Sigmoid colon (tissue), 7 donors: ENCODE measurements at places on chromosomes 2 and 18.
A peak's percentile ranks its signal among the peaks of the same experiment; 100 is the strongest.

DNA sequence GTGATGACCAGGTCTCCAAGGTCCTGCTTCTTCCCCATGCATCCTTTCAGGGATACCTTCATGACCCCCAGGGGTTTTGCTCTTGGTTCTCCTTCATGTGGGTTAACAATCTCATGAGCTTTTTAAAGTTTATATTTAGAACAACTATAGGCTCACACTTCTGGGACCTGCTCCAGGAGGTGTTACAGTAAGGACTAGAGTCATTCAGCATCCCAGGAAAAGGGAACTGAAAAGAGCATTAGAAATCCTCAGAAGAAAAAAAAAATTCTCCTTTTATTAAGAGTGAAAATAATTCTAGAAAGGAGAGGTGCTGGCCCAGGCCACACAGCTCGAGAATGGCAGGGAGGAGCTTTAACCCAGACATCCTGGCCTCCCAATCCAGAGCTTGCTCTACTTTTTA is 66.5 kb downstream of the SETBP1 start:
- H3K27ac ChIP-seq: peak overlapping the region; percentile 25
- no peaks in the 10 kb centered on the region for H3K36me3 ChIP-seq
- no peaks in the 10 kb centered on the region for H3K4me1 ChIP-seq
- DNase-seq: no peak
- no peak overlapping the region for H3K4me3 ChIP-seq

DNA sequence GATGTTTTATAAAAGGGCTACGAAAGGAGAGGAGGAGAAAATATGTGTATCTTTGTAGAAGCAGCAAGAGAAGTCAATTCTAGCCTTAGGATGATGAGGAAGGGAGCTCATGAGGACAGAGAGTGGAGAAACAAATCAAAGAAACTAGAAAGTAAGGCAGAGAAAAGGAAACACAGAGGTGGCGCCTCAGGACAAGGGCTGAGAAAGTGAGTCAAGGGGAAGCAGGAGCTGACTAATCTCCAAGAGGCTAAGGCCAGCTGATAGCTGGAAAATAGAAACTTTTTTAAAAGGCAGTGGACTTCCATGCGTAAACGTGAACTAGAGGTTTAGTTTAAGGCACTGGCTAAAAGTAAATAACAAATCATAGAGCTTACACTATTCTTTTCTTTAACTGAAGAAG is 173.3 kb downstream of the ANKRD44 start:
- no peak overlapping the region for H3K27ac ChIP-seq
- H3K27me3 ChIP-seq: no peaks in the 10 kb centered on the region
- no peaks in the 10 kb centered on the region for H3K4me1 ChIP-seq
- H3K4me3 ChIP-seq: no peak overlapping the region
- H3K36me3 ChIP-seq: no peaks in the 10 kb centered on the region
- DNase-seq: no peak

DNA sequence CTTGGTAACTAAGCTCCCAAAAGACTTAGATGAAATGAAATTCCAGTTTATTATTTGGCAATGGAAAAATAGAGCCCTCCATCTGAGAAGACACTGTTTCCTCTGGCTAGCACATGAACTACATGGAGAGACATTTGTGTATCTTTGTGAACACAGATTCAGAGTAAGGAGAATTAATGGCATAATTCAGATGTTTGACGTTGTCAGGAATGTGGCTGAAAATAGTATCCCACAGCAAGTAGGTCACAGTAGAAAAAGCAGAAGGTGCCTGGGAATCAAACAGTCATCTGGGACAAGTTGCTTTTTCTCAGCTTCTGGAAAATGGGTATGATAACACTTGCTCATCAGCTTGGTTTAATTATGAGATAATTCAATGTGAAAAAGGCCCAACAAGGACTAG is 288.6 kb downstream of the PTPRM start:
- no peak overlapping the region for H3K27ac ChIP-seq
- no peak for DNase-seq
- H3K4me1 ChIP-seq: peaks cover 22% of the 10 kb centered on the region
- H3K36me3 ChIP-seq: no peaks in the 10 kb centered on the region
- H3K27me3 ChIP-seq: no peaks in the 10 kb centered on the region

GRCh38 chr2:9200633-9201015 is 6.0 kb upstream of the ASAP2 start:
- no peak overlapping the region for H3K4me3 ChIP-seq
- peak overlapping the region; percentile 11 for H3K27ac ChIP-seq
- no peaks in the 10 kb centered on the region for H3K27me3 ChIP-seq

DNA sequence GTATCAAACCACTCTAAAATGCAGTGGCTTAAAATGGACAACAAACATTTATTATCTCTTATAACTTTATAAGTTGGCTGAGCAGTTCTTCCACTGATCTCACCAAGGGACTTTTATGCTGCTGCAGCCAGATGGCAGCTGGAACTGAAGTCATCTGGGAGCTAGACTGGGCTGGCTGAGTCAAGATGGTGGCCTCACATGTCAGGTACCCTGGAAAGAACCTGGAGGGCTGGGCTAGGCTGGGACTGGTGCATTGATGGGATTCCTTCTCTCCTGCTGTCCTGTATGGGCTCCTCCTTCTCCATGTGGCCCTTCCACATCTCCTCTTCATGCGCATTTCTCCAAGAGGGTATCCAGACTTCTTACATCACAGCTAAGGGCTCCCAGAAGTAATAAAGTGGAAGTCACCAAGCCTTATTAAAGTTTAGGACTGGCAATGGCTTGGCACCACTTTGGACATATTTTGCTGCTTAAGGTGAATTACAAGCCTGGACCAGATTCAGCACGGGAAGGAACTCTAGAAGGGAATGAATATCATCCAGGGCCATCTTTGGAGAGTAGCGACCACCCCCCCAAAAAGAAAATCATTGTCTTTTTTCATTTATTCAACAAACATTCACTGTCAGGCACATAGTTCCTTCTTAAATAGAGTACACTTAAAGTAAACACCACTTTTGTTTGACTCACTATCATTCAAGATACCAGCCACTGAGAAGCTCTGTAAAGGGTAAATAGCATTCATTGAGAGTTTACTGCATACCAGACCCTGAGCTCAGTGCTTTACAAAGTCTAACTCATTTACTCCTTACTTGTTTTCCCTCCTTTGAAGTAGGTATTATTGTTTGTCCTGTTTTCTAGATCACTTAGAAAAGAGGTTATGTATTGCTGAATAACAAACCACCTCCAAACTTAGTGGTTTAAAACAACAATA is 138.0 kb downstream of the ZFP36L2 start:
- H3K4me3 ChIP-seq: no peak overlapping the region
- DNase-seq: peak; percentile 66

DNA sequence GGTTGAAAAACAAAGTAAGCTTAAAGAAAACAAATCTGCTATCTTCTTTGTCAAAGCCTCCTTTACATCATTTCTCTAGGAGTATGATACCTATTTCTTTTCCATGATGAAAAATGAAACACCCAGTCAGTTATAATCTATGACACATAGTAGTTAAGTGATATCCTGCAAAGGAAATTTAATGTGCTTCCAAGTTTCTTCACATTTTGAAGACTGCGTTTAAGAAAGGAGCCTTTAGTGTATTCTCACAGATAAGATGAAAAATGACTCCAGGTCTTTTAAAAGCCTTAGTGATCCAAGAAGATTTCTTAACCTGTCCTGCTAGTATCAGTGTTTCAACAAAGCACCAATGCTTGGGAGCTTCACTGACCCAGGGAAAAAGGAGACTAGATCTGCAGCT is 356.7 kb downstream of the CCDC85A start:
- H3K27me3 ChIP-seq: no peaks in the 10 kb centered on the region
- no peaks in the 10 kb centered on the region for H3K4me1 ChIP-seq
- DNase-seq: no peak
- H3K36me3 ChIP-seq: no peaks in the 10 kb centered on the region

DNA sequence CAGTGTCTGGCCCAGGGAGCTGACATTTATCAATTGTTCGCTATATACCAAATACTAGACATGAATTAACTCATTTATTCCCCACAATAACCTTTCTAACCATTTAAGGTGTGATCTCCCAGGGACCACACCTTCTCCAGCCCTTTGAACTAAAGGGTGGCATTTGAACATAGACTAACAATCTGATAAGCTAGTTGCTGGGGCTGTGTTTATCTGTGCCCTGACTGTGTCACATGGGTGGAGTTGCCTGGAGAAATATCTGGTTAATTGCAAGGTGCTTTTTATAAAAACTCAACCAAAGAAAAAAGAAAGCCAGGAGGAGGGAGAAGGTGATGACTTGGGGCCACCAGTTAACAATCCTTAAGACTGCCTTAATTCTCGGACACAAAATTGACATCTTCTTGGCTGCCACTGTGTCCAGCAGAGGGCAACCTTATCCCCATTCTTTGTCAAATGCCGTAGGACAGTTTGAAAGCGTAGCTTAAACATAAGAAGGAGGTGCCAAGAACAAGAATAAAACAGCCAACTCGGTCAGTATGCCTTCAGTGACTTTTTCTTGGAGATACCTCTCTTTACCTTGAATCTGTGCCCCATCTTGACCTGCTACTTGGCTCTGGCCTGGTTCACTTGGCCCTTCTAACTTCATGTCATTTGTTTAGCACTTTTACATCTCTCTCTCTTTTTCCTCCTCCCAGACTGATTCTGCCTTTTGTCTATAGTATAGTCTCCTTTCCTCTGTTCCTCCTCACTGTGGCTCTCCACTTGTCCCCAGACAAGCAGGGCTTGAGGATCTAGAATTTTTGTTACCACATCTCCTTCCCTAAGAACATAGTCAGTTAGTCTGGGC is 183.4 kb downstream of the MYO3B start:
- no peak overlapping the region for H3K27ac ChIP-seq
- no peaks in the 10 kb centered on the region for H3K36me3 ChIP-seq
- H3K4me1 ChIP-seq: no peaks in the 10 kb centered on the region
- no peak overlapping the region for H3K4me3 ChIP-seq
- no peaks in the 10 kb centered on the region for H3K27me3 ChIP-seq

- H3K27ac ChIP-seq: no peak overlapping the region
- H3K27me3 ChIP-seq: no peaks in the 10 kb centered on the region
- H3K4me3 ChIP-seq: no peak overlapping the region
- H3K36me3 ChIP-seq: no peaks in the 10 kb centered on the region
These were observed 64.2 kb downstream of the CCDC150 start for GRCh38 chr2:196703695-196704094.

DNA sequence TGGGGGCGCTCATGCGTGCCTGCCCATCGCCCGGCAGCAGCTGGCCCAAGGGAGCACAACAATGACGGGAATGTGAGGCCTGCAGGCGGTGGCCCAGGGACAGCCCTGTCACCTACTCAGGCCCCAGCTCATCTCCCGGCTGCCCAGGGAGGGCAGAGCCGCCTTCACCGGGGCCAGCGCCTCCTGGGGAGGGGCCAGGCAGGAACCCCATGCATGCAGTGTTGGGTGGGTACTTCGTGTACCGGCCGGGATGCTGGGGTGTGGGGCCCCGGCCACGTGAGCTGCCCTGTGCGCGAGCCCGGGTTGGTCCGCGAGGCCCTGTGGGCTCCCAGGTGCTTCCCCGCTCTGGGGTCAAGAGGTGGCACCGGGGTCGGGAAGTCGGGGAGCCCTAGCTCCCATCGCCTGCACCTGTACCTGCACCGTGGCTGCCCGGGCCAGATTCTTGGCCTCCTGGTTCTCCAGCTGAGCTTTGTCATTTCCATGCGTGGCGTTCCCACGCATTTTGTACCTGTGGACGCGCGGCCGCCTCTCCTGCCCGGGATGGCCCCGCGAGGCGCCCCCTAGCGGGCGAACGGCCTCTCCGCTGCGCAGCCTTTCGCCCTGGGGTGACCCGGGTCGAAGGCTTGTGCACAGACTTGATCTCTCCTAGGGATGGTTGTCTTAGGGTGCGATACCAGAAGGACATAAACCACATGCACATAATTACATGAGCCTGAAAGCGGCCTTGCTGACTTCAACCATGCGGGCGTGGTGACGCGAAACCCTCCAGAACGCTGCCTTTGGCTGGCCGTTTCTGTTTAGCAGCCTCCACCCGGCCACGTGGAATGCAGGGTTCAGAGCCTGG is 950 bp downstream of the KLHL30 start:
- no peaks in the 10 kb centered on the region for H3K36me3 ChIP-seq
- DNase-seq: no peak
- H3K27me3 ChIP-seq: no peaks in the 10 kb centered on the region
- peaks cover 34% of the 10 kb centered on the region for H3K4me1 ChIP-seq
- H3K27ac ChIP-seq: no peak overlapping the region

GRCh38 chr2:131034122-131035051 is 58.9 kb downstream of the FAM168B start:
- H3K27me3 ChIP-seq: no peaks in the 10 kb centered on the region
- H3K27ac ChIP-seq: peak overlapping the region; percentile 46

GRCh38 chr2:200484934-200485333 is 24.9 kb downstream of the KCTD18 start:
- H3K27ac ChIP-seq: no peak overlapping the region
- H3K36me3 ChIP-seq: peaks cover 14% of the 10 kb centered on the region
- H3K27me3 ChIP-seq: no peaks in the 10 kb centered on the region

- peaks cover 1% of the 10 kb centered on the region for H3K4me1 ChIP-seq
- no peak overlapping the region for H3K4me3 ChIP-seq
- no peak for DNase-seq
- H3K36me3 ChIP-seq: no peaks in the 10 kb centered on the region
- H3K27me3 ChIP-seq: no peaks in the 10 kb centered on the region
These were observed 228.9 kb downstream of the ANKRD30B start for GRCh38 chr18:14976736-14977430.

DNA sequence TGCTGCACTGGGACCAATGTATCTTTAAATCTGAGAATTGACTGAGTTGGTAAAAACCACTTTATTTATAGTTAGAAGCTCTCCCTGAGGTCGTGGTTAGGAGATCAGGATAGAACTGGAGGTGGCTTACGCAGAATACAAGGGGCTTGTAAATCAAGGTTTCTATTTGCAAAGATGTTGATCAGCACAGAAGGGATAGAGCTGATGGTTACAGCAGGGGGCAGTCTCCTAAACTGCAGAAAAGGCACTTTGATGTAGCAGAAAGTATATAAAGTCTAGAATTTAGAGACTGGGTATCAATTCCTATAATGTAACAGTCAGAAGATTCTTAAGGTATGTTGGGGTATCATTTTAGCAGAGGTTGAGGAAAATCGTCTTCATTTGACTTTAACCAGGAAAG is 25.2 kb upstream of the ACVR1 start:
- H3K27me3 ChIP-seq: peaks cover 3% of the 10 kb centered on the region
- no peak overlapping the region for H3K27ac ChIP-seq
- DNase-seq: no peak
- H3K36me3 ChIP-seq: no peaks in the 10 kb centered on the region

DNA sequence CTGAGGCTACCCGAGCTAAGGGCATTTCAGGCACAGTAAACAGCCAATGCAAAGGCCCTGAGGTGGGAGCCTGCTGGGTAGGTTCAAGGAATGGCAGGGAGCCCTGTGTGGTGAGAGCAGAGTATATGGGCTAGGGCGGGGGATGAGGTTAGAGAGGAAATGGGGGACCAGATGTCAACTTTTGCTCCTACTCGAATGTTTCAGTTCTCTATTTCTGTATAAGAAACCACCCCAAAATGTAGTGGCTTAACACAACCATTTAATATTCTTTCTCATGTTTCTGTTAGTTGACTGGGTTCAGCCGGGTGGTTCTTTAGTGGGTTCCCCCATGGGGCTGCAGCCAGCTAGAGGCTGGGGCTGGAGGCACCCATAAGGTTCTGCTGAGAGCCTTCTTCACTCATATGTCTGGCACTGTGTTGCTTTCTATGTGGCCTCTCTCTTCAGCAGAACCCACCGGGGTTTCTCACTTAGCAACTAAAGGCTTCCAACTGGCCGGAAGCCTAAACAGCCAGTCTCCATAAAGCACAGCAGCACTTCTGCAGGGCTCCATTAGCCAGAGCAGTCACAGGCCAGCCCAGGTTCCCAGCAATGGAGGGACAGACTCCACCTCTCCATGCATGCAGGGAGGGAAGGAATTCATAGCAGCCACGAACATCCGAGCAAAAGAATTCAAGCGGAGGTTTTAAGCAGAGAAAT is 5.6 kb upstream of the ATOH8 start:
- H3K27ac ChIP-seq: peak overlapping the region; percentile 59
- peaks cover 80% of the 10 kb centered on the region for H3K4me1 ChIP-seq
- no peak for DNase-seq
